CD4-positive, alpha-beta T cell (primary cell): ENCODE measurements at places on chromosomes 7 and 10.
A peak's percentile ranks its signal among the peaks of the same experiment; 100 is the strongest.

- DNase-seq = no peak
Observed at GRCh38 chr10:50419091-50419490, 167.8 kb upstream of the ASAH2 start.

DNA sequence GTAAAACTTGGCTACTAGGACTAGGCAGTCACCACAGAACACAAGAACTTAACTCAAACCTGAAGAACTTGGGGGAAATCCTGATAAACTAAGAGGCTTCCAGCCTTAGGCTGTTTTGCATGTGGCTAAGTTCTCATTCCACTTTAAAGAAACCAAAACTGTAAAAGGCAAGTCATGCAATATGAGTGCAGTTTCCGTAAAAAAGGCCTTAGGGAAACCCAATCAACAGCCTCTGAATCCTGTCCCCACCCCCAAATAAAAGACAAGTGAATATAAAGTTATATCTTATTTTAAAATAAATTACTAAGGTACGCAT is 95.1 kb downstream of the USP6NL start:
- DNase-seq = no peak

GRCh38 chr10:92692697-92693533 is 3.2 kb downstream of the HHEX start:
- no peak for DNase-seq

DNA sequence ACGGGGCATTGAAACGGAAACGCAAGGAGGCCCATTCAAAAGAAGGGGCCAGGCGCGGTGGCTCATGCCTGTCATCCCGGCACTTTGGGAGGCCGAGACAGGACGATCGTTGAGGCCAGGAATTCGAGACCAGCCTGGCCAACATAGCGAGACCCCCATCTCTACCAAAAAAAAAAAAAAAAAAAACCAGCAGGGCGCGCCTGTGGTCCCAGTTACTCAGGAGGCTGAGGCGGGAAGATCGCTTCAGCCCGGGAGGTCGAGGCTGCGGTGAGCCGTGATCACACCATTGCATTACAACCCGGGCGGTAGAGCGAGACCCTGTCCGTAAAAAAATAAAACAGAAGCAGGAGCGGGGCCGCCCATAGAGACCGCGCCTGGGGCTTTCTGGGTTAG is 396 bp downstream of the PSMG3 start:
- DNase-seq = no peak

GRCh38 chr7:80135309-80136104 is 876 bp downstream of the GNAI1 start:
- DNase-seq = peak; percentile 31

- no peak for DNase-seq
Observed at GRCh38 chr10:55800602-55801352, 560.3 kb downstream of the ZWINT start.

DNA sequence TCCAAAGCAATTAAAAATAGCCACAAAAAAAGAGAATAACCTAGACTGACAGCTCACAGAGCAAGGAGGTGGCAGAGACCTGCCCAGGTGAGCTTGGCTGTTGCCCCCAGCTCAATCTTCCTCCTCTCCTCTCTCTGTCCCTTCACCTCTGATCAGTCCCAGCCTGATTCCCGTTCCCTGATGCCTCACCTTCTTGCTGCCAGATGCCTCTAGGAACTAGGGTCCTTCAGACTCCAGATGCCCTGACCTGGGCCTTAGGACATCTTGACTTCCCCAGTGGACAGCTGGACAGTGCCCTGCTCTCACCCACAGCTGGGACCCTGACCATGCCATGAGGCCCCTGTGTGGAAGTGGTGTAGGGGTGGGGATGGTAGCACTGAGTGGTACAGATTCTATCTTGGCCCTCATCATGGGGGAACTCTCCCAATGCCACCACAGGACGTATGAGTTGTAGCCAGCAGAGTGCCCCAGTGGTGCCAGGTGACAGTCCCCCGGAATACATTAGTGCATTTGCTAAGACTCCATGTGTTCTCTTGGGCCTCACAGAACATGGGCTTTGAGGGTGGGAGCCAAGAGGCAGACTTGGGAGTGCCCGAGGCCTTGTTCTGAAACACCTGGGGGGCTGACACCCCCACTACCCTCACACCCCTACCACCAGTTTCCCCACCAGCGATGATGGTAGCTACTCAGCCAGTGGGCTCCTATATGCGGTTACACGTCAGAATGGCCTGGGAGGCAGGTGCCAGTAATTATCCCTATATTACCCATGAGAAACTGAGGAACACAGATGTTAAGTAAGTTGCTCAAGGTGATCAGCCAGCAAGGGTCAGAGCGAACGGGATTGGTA is 2.0 kb downstream of the DEPP1 start:
- no peak for DNase-seq

- DNase-seq = no peak
Observed at GRCh38 chr10:30550967-30551815, 78.4 kb downstream of the LYZL2 start.

DNA sequence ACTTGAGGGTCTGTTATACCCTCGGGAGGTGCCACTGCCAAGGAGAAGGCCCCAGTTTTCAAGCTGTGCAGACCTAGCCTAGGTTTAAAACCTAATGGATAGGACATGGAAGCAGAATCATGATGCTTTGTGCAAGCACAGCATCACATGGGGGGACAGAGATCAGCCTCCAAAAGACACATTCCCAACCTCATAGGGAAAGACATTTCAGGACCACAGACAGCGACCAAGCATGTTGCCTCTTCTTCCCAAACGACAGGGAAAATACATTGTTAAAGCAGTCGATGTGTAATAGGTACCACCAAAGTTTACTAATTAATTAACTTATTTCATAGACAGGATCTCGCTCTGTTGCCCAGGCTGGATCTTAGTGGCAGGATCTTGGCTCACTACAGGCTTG is 573.9 kb downstream of the TCERG1L start:
- no peak for DNase-seq

DNA sequence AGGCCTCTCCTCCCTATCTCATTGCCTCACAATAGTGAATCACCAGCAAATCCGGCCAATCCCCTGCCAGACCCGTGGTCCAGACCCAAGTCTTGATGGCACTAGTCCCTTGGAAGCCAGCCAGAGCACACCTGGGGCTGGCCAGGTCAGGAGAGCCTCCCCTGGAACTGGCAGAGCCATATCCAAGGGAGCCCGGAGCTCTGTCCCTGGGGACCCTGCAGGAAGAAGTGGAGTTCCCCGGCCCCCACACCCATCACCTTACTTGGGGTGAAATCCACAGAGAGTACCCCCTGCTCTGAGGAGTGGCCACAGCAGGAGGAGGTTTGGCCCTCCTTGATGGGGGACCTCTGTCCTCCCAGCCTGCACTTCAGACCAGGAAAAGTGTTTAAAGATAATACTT is 122.5 kb downstream of the HECW1 start:
- DNase-seq = no peak

- DNase-seq = no peak
Observed at GRCh38 chr7:148079206-148080080, 511.1 kb upstream of the C7orf33 start.

GRCh38 chr7:156021471-156021870 is 209.2 kb upstream of the SHH start:
- no peak for DNase-seq

DNA sequence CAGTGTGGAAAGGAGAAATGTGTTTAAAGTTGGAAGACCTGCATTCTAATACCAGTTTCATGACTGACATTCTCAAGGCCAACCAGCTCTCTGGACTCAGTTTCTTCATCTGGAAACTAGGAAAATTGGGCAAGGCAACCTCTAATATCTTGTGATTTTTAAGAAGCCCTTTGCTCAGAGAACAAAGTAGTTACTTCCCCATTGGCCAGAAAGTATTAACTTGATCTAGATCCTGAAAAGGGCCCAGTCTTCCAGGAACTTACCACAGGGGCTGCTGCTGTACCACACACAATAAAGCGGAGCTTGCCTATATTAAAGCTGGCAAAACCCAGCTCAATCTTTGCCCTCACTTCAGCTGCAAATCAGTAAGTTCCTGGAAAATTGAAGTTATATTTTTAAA is 155.6 kb upstream of the ADO start:
- no peak for DNase-seq

DNA sequence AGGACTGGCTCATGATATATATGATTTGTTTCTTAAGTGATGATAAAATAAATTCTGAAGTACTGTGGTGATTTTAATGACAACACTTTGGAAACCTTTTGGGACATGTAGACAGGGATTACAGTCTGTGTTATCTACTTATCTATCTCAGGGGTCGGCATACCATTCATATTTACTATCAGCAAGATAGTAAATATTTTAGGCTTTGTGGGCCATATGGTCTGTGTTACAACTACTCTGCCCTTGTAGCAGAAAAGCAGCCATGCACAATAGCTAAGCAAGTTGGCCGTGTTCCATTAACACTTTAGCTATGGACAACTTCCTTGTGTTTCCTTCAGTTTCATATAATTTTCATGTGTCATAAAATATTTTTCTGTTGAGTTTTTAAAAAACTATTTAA is 97.8 kb upstream of the PRPS1L1 start:
- DNase-seq = no peak

DNA sequence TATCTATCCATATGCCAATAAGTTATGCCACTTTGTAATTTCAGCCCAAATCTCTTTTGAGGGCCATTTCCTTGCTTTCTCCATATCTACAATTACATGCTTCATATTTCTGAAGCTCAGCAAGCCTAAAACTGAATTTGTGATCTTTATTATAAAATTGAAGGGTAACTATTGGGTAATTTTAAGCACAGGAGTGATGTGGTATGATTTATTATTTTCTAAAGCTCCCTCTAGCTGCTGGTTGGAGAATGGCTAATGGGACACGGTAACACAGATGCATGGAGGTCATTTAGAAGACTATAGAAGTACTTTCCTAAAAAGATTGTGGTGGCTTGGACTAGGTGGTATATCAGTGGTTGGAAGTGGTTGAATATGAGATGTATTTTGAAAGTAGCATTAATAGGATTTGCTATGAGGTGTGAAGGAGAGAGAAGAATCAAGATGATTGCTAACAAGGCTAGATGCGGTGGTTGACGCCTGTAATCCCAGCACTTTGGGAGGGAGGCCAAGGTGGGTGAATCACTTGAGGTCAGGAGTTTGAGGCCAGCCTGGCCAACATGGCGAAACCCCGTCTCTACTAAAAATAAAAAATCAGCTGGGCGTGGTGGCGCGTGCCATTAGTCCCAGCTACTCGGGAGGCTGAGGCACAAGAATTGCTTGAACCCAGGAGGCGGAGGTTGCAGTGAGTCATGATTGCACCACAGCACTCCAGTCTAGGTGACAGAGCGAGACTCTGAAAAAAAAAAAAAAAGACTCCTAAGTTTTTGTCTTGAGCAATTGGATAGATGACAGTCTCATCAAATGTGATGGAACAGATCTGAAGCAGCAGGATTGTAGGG is 13.9 kb downstream of the KLHDC10 start:
- DNase-seq = no peak

GRCh38 chr10:86363833-86364490 is 2.6 kb downstream of the GRID1 start:
- DNase-seq = no peak

- DNase-seq = no peak
Observed at GRCh38 chr10:74967911-74968666, 141.7 kb downstream of the KAT6B start.

DNA sequence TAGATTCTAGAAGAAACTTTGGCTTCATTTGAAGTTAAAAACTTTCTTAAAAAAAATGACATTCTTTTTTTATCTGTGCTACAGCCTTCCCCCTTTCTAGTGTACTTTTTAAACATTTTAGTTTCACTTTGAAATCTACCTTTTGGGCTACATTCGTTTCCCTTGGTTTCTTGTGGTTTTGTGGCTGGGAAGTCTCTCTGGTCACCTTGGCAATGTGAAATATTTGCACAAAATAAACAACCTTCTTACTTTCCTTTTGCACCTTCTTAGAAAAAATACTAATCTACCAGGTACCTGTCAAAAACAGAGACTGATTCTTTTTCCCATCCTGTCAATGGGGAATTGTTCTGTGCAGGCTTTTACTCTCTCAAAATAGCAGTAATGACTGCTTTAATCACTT is 350.2 kb downstream of the GATA3 start:
- no peak for DNase-seq

GRCh38 chr10:103284170-103284569 is 7.2 kb downstream of the INA start:
- DNase-seq = no peak

DNA sequence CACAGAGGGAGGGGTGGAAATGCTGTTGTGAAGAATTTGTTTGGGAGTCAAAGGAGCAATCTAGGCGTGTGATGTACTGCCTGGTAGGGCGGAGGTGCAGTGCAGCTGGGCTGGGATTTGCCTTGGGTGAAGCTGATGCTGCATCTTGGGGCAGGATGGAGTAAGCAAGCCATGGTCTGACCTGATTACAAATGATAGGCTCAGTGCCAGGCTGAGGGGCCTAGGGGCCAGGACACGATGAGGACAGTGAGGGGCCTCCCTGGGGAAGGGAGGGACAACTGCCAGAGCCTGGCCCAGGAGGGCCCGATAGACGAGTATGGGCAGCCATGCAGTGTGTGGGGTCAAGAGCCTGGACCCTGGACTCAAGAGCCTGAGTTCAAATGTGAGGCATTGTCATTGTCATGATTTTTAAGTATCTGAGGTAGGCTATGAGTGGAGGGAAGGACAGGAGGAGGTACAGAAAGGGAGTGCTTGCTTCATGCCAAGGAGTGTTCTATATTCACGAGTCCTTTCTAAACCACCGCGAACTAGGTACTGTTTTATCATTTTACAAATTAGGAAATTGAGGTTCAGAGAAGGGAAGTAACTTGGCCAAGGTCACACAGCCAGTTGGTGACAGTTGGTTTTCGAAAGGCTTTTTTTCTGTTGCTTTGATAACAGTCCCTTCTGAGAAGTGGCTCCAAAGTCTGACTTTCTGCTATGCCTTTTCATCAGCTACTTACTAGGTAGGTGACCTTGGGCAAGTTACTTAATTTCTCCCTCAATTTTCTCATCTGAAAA is 29.7 kb downstream of the HIF1AN start:
- DNase-seq = no peak

DNA sequence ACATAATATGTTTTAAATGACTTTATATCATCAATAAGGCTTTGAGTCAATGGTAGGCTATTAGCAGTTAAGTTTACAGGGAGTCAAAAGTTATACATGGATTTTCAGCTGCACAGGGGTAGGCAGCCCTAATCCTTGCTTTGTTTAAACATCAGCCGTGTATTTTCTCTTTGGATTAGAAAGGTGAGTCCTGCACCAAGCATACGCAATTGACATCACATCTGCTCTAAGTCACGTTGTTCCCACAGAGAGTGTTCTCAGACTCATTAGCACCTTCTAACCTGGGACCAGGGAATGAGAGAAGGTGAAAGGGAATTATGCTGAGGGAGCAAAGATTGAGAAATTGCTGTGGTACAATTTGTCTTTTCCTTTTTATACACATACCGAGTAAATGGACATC is 148.6 kb upstream of the ZNF804B start:
- no peak for DNase-seq

DNA sequence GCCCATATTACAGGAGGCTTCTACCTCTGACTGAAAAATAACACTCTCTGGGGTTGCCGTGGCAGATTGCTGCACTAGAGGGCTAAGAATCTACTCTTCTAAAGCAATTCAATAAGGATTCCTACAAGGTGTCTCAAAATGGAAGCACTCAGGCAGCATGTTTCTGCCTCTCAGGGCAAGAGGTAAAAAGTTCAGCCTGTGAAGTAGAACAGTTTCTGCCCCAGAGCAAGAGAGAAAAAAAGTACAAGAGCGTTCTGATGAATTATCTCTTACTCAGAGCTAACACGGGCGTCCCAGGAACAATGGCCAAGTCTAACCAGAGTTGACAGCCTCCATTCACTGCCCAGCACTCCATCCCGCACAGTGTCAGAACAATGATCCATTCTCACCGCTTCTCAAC is 71.3 kb upstream of the TES start:
- DNase-seq = no peak

GRCh38 chr10:114519756-114520293 is 115.5 kb upstream of the AFAP1L2 start:
- no peak for DNase-seq
